Psoas muscle (tissue), 8 donors: ENCODE measurements at places on chromosomes 11 and 22. TPM values are rescaled to one million over a fixed set of nuclear protein-coding genes. Genes with fewer than 3 reads are reported as not detected.

LMO1 gene
- total RNA-seq, result 3.9 TPM

ACRV1 gene
- not detected for total RNA-seq

C11orf97 gene
- total RNA-seq, result not detected

CDCA5 gene
- total RNA-seq, result 0.92 TPM

C11orf91 gene
- total RNA-seq, result not detected

TRIM29 gene
- 0.91 TPM for total RNA-seq

GDPD4 gene
- total RNA-seq, result not detected

OR8A1 gene
- not detected for total RNA-seq

KRTAP5-8 gene
- not detected for total RNA-seq

TYR gene
- total RNA-seq, result not detected

OR52I2 gene
- not detected for total RNA-seq

OR5M8 gene
- not detected for total RNA-seq

WNT11 gene
- 6.4 TPM for total RNA-seq

PHF21A gene
- 14.8 TPM for total RNA-seq

CSNK2A3 gene
- 1.2 TPM for total RNA-seq

NLRP10 gene
- total RNA-seq, result not detected

ZNF215 gene
- 0.12 TPM for total RNA-seq

DNAJC4 gene
- 29.5 TPM for total RNA-seq

CBLIF gene
- not detected for total RNA-seq

C11orf16 gene
- total RNA-seq, result not detected

MMP13 gene
- not detected for total RNA-seq

APOA5 gene
- not detected for total RNA-seq

TCN1 gene
- not detected for total RNA-seq

CCDC73 gene
- total RNA-seq, result not detected

EEF1G gene
- total RNA-seq, result 1,137 TPM

RIMBP3B gene
- not detected for total RNA-seq

MS4A1 gene
- total RNA-seq, result 1.9 TPM

P2RY2 gene
- total RNA-seq, result 90.9 TPM

GVQW3 gene
- 0.48 TPM for total RNA-seq

SLC17A6 gene
- total RNA-seq, result not detected

TENM4 gene
- 1.2 TPM for total RNA-seq

TRIM51 gene
- total RNA-seq, result not detected

CDC42BPG gene
- total RNA-seq, result not detected

KLHL35 gene
- 0.34 TPM for total RNA-seq

ASPHD2 gene
- 0.24 TPM for total RNA-seq

BARX2 gene
- total RNA-seq, result not detected

TMEM121B gene
- total RNA-seq, result 0.80 TPM

JHY gene
- 0.97 TPM for total RNA-seq

KLHL22 gene
- total RNA-seq, result 16.8 TPM

FAM83F gene
- total RNA-seq, result 0.10 TPM

TEX54 gene
- total RNA-seq, result not detected

OR5B21 gene
- not detected for total RNA-seq

BDNF gene
- total RNA-seq, result 0.04 TPM

RELT gene
- total RNA-seq, result 10.5 TPM

UBASH3B gene
- total RNA-seq, result 8.5 TPM

PRR33 gene
- 1.6 TPM for total RNA-seq
